Cerebellar cortex (tissue), 1 donor: ENCODE measurements at places on chromosomes 2 and 18.

GRCh38 chr2:173898996-173899395 lies 66.2 kb downstream of the SP3 start:
- DNase-seq: no peak

DNA sequence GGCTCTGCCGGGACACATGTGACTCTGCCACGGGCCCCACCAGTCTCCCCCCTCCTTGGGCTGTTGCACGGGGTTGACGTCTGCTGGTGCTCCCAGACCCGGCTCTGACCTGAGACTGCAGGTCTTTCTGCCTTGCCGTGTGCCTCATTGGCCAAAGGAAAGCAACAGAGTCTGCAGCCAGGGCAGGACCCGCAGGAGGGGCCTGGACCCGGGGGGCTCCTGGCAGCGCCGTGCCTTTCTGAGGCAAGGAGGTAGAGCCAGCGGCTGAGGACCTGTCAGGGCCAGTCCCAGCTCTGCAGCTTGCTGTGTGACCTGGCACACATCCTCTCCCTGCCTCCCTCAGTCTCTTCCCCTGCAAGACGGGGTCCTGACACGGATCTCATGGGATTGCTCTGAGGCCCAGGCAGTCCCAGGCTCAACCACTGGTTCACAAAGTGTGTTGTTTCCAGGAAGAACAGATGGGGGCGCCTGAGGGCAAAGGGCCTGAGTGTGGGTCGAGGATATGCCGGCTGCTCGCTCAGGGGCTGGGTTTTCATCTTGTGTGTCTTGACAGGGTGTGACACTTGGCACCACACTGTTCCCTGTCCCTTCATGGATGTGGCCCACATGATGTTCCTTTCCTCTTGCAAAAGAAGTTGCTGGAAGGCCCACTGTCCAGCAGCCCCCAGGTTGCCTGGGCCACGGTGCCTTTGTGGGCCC lies 9.0 kb downstream of the CAPN10 start:
- peak; percentile 51 for DNase-seq

DNA sequence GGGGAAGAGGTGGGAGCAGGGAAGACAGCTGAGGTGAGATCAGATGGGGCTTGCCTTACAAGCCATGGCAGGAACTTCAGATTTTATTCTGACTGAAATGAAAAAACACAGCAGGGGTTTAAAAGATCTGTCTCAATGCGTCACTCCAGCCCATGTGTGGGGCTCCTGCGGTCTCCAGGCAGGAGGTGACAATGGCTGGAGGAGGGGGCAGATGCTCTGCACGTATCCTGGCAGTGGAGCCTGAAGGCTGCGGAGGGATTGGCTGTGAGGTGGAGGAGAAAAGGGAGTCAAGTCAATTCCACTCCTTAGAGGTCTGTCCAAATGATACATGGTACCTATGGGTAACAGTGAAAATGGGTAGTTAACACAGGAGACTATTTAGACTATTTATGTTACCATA lies 40.5 kb upstream of the KIDINS220 start:
- DNase-seq: no peak

DNA sequence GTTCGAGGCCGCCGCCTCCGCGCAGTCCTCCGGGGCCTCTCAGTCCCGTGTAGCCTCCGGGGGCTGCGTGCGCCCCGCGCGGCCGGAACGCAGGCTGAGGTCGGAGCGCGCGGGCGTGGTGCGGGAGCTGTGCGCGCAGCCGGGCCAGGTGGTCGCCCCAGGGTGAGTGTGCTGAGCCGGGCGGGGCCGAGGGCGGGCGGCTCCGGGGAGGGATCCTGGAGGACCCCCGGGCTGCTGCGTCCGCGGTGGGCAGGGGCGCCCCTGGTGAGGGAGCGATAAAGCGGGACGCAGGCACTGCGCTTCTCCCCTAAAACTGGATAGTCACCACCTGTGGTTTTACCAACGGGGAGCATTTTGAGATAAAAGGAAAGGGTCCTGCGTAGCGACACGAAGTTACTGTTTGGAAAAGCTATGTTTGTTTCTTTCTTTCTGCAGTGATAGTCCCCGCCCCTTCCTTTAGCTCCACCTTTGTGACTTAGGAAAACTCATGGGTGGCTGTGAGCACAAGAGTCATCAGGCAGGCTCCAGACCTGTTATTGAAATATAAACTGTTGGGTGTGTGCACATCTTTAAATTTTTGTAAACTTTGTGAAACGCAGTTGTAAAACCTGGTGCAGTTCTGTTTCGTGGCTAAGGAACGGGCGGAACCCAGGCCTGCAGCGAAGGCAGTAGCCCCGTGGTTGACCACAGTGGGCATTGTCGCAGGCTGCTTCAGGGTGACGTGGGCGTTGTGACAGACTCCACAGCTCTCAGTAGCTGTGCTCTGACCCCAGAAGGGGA lies 687 bp downstream of the CTDP1 start:
- peak; percentile 21 for DNase-seq

DNA sequence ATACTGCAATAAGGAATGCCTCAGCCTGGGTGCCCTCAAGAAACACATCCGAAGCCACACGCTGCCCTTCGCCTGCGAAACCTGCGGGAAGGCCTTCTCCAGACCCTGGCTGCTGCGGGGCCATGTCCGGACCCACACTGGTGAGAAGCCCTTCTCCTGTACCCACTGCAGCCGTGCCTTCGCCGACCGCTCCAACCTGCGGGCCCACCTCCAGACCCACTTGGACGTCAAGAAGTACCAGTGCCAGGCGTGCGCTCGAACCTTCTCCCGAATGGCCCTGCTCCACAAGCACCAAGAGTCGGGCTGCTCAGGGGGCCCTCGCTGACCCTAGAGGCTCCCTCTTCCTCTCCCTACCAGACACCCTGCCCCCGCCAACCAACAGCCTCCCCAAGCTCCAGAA lies 37.6 kb downstream of the UNC80 start:
- no peak for DNase-seq
